ENCODE measurements at places on chromosomes 5 and 9.
A peak's percentile ranks its signal among the peaks of the same experiment; 100 is the strongest.

DNA sequence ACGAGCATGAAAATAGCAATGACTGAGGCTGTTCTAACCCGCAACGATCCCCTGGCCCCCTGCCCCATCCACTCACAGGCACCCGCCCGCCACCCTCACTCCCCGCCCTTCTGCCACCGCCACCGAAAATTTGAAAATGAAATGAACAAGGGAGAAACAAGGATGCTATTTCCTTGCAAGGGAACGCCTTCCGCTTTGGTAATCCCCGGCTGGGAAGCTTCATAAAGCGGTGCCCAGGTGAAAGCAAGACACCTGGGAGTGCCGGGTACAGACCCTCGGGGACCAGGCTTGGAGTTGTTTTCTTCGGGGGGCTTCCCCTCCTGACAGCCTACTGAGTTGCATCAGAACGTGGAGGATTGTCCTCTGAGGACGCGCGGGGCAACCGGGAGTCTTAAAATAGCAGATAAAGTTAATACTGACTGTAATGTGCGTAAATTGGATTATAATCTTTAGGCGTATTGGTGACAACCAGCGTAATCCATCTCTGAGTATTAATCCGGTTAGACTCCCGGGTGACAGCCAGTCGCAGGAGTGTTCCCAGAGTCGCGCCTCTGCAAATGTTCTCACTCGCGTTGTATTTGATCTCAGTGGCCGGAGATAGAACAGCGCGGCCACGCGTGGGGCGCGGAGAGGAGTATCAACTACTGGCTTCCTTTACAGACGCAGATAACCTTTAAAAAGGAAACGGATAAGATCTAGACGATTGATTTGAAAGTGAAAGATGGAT lies 885 bp upstream of the MLLT3 start:
- DNase-seq = no peak

GRCh38 chr5:123350742-123351141 lies 72.5 kb downstream of the CEP120 start:
- no peak for DNase-seq

DNA sequence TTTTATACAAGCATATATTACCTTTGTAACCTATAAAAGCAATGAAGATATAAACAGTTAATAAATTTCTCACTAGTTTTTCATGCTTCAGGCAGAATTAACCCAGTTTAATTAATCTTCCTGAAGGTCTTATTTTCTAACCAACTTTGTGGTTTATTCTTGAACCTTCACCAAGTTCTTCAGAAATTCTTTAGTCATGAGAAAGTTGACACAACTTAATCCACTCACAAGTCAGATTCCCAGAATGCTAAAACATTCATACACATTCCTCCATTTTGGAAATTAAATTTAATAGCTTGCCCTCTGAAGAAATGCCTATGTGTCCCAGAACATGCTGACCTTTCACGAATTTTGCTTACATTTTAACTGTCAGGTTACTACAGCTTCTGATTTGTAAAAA lies 105.4 kb upstream of the PAM start:
- DNase-seq = no peak

GRCh38 chr5:116441223-116441622 lies 133.4 kb downstream of the SEMA6A start:
- DNase-seq = no peak

- DNase-seq = no peak
Measured at GRCh38 chr5:94181895-94182294, 436.5 kb downstream of the KIAA0825 start.

DNA sequence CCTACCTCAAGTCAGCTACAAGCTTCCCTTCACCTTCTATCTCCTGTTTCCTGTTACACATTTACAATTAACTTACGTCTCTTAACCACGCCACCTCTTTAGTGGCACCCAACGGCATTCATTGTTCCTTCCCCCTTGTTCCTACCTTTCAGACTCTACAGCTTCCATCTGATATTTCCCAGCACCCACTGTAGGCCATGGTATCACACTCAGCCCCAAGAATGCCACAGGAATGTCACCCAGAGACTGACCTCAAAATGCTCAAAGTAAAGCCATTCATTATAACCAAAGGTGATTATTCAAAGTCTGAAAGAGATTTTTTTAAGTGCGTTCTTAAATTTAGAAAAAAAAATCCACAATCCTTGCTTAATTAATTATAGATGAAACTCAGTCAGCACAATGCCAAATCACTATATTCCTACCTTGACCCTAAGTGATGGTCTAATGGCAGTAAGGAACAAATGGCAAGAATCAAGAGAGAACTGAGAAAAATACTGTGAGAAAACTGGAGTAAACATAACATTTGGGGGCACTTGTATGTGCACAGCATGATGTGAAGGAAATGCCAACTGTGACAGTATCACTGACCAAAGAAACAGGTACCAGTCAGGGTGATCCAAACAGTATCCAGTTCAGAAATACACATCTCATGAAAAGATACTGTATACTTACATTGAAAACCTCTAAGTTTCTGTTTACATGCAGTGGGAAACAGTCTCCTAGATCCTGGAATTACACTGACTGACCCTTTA lies 52.1 kb downstream of the CTNND2 start:
- DNase-seq = no peak

DNA sequence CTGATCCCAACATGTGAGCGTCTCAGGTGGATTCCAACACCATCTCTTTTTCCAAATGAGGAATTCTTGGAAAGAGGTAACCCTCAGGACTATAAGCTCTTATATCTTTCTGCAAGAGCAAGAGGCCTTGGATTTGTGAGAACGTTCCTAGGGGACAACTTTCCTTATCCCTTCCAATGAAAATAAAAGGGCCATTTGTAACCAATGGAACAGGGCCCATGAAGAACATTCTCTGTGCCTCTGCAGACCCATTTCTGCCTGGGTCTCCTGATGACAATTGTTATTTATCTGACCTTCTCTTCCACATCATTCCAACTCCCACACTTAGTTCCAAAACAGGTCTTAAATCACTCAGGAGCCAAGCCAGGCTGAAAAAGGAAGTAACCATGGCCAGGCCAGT lies 202.6 kb downstream of the ZNF462 start:
- DNase-seq = no peak

DNA sequence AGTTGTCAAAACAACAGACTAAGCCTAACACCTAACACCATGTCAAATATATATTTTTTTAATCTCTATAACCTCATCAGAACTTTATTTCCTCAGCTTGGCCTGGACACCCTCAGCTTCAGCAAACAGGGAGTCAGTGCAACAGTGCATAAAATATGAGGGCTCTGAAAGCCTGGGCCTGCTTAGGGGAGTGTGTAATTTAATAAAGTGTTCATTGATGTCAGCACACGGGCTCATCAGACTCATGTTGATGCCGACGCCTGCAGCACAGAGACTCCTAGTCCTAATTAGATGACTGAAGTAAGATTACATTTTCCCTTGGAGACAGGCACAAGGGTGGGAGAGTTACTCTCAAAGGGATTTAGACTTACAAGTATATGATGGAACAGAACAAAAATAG lies 37.8 kb downstream of the CDH10 start:
- DNase-seq = no peak

DNA sequence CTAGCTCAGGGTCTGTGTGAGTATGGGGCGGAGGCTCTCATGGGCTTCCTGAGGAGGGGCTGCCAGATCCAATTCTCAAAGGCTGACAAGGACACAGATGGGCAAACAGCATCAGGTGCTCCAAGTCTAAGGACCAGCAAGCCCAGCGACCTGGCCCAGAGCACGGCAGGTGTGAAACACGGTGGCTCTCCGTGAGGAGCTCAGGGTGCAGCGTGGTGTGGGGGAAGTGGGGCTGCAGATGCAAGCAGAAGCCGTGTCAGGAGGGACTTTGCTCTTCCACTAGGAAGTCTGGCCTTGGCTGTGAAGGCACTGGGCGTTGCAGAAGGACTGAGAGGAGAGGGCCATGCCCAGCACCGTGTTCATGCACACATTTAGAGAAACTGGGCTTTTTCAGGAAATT lies 420.0 kb downstream of the GADD45G start:
- no peak for DNase-seq

DNA sequence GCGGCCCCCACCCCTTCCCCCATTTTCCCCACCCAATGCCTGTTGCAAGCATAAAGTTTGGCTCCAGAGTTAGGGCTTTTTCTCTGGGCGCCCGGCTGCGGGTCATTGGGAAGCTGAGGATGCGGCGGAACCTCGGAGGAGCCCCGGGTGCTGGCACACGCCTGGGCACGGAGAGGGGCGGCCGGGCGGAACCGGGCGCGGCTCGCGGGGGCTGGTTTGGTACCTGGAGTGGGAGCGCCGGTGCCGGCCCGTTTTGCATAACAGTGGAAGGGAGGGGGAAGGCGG lies 1.2 kb downstream of the PPARGC1B start:
- DNase-seq = no peak

- DNase-seq = no peak
Measured at GRCh38 chr9:111740739-111741138, 54.0 kb downstream of the SHOC1 start.

GRCh38 chr9:31290731-31291130 lies 1093.7 kb upstream of the ACO1 start:
- DNase-seq = no peak

DNA sequence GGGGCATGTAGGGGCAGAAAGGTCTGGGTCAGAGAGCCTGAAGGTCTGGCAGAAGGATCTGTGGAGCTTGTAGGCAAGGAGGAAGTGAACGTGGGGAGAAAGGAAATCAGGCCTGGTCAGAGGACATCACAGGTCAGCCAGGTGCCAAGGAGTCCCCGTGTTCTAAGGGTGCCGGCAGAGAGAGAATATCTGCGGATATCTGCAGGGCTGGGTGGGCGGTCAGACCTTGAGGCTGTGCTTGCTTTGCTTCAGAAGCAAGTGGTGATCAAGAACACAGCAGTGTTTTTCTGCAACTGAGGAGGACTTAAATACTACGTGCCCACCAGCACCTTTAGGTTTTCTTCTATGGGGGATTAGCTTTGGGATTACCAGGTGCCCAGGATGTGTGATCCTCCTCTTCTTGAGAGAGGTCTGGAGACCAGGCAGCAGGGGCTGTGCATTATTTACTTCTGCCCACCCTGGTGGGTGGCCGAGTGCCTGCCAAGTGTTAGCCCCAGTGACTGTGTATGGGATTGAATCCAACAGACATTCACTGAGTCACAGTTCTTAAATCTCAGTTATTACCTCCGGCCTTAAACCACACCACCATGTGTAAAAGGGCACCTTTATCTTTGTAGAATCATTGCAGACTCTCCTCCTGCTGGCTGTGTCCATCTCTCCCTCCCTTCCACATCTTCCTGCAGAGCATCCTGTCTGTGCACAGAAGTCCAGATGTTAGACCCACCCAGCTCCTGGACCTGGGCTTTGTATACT lies 12.5 kb upstream of the SHB start:
- DNase-seq = no peak

DNA sequence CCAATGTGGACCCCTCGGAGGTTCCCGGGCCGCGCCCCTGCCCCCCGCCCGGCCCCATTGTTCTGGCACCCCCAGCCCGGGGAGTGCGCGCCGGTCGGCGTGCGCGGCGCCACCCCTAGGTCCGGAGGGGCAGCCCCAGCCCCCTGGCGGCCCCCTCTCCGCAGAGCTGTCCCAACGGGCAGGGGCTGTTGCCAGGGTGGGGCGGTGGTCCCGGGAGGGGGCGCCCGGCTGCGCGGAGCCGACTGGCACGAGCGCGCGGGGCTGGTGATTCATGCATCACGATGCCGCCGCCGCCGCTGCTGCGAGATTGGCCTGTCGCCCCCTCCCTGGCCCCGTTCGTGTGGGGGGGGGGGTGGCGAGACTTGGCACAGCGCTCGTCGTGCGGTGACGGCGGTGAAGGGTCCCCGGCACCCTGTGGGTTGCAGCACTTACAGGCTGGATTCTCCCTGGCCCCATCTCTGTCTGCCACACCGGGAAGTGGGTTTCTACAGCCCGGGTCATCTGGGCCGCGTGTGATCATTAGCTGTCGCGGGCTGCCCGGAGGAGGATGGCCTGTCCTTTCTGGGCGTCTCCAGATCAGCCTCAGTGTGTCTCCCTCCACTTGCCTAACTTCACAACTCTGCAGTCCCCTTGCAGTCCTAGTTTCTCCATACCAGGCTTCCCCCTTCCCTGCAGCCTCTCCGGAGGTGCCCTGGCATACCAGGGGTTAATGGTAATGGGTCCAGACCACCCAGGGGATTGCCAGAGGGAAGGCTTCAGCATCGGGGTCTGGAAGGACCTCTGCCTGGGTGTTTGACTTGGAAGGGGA lies 858 bp downstream of the NCS1 start:
- peak; percentile 26 for DNase-seq

- no peak for DNase-seq
Measured at GRCh38 chr9:14271093-14271673, 42.8 kb downstream of the NFIB start.

- no peak for DNase-seq
Measured at GRCh38 chr5:531749-532315, 7.6 kb upstream of the SLC9A3 start.

DNA sequence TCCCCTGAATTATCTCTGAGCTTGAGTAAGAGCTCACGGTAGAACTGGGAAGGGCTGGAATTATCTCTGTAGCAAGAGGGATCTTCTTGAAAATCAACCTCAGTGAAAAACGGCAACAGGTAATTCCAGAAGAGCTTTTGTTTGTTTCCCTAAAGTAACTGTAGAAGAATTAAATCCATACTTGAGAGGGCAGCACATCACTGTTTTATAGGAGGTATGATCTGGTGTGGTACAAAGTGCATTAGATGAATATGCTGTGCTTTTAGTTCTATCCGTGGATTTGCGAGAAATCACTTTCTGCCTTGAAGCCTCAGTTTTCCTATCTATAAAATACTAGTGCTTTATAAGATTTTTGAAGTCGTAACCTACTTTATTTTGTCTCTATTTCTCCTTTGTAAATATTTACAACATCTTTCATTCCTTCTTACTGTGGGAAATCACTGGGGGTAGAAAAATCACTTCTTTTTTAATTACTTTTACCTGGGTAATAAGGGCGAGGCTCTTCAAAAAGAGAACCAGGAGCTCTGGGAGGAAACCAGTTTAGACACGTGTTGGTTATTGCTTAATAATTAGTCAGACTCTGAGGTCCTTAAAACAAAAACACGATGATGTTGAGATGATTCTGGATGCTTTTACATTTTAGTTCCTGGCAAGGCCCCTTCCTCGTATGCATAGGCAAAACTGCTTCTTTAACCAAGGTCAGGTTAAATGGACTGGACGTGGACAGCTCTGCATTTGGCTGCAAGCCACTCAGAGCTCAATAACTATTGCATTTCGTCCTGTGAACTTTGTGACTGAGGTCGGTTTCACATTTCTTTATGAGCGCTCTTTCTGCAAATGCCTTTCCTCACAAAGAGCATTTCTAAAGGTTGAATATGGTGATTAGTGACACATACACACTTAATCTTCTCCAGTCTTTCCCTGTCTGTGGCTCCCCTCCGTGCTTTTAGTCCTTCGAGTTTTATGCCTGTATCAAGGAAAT lies 376.1 kb downstream of the BRINP1 start:
- no peak for DNase-seq

- peak; percentile 51 for DNase-seq
Measured at GRCh38 chr9:130461218-130461630, 16.5 kb downstream of the ASS1 start.

- DNase-seq = no peak
Measured at GRCh38 chr9:126615791-126616447, 2.2 kb downstream of the LMX1B start.

GRCh38 chr5:139473105-139473504 lies 2.3 kb downstream of the SMIM33 start:
- no peak for DNase-seq
